ENCODE measurements at places on chromosomes 2 and 18.

DNA sequence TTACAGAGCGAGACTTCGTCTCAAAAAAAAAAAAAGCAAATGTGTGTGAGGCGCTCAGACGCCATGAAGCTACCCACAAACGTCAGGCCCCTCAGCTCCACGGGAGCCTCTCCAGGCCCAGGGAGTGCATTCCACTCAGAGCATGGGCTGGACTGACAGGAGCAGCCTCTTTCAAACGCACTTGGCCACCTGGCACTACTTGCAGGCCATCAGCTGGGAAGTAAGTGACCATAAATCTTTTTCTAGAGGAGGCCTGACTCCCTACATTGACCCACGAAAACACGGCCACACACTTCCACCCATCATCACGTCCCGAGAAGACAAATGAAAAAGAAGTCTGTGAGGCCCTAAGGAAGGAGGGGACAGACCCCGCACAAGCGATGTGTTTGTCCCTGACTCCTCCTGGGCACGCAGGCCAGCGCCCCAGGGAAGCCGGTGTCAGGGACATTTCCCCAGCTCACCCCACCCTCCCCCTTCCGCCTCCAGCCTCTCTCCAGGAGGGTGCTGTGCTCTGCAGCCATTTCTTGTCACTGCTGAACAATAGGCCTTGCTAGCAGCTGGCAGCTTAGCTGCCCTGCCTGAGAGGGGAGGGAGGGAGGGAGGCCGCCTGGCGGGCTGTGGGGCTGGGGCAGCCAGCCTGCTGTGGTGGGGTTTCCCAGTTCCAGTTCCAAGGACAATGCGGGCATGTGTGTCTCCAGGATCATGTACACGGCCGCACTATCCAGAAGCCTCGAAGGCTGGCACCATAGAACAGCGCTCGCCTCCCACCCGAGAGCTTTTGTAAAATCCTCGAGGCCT lies 26.6 kb downstream of the SERTAD2 start:
- peak; percentile 58 for DNase-seq

GRCh38 chr2:128550389-128550788 lies 231.7 kb upstream of the HS6ST1 start:
- DNase-seq, result no peak

- peak; percentile 73 for DNase-seq
Measured at GRCh38 chr2:120783371-120783791, 47.7 kb downstream of the GLI2 start.

GRCh38 chr2:162092658-162093556 lies 18.9 kb upstream of the DPP4 start:
- DNase-seq, result no peak

DNA sequence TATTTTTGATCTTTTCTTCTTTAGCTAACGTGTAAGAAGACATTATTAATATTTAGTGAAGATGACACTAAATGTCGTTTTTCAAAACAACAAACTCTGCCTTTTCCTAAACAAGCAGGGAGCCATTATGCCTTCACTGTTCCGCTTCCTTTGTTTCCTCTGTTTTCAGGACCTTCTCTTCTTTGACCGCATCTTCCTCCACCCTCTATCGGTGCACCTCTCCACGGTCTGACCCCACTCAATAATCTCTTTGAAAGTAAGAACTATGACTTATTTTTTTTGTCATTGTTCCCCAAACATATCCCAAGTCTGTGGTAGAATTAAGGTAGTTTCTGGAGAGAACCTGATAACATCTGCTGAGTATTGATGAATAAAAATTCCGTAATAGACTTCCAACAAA lies 5.8 kb upstream of the SCN1A start:
- DNase-seq, result no peak

DNA sequence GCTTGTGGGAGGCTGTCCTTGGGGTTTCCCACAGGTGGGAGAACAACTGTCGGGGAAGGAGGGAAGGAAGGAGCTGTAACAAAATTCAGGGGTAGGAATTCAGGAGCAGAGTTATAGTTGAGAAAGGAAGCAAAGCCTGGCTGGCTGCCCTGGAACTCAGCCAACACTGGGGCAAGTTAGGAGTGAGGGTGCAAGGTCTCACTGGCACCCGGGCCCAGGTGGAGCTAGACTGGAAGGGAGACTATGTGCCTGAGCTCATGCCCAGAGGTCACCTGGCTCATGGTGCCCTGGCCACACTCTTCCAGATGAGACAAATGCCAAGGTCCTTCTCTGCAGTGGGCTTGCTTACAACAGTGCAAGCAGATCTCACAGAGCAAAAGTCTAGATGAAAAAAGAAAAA lies 75.6 kb upstream of the ARHGAP28 start:
- DNase-seq, result no peak

GRCh38 chr2:127584516-127585033 lies 49.1 kb downstream of the MYO7B start:
- DNase-seq, result no peak

DNA sequence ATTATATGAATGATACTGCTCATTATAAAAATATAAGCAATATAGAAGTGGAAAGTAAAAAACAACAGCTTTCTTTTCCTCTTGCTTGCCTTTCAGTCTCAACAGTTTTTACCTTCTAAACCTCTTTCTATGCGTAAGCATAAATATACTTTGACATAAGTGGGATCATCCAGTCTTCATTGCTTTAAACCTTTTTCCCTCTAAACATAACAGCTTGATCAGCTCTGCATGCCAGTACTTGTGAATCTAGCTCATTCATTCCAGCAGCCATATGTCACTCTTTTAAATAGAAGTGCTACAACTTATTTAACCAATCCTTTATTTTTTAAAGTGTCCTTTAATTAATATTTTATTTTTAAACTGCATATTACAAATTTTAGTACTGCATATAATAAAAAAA lies 88.1 kb downstream of the TTC27 start:
- no peak for DNase-seq

DNA sequence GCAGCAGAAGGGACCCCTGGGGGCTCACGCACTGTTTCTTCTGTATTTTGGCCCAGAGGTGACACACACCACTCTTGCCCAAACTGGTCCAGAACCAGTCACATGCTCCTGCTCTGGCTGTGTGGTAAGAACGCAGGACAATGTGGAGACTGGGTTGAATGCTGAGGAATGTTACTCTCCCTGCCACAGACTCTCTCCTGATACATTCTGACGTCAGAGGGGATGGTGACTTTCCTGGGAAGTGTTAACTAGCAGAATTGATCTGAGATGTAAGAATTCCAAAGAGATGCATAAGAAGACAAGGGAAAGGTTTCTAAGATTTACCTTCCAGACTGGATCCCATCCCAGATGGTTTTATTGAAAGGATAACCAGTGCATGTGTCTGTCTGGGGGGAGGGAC lies 100.8 kb downstream of the ASB1 start:
- DNase-seq, result no peak

GRCh38 chr2:182018218-182018617 lies 32.6 kb downstream of the PPP1R1C start:
- DNase-seq, result no peak

- no peak for DNase-seq
Measured at GRCh38 chr18:2207294-2207693, 364.0 kb downstream of the METTL4 start.

- peak; percentile 16 for DNase-seq
Measured at GRCh38 chr18:70322928-70323327, 34.1 kb downstream of the SOCS6 start.

DNA sequence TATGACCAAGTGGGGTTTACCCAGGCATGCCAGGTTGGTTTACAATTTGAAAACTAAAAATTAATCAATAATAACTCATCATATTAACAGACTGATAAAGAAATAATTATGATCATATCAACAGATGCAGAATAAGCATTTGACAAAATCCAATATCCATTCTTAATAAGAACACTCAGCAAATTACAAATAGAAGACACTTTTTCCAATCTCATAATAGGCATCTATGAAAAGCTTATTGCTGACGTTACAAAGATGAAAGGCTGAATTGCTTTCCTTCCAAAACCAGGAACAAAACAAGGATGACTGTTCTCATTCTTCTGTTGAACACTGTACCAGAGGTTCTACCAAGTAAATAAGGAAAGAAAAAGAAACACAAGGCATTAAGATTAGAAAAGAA lies 55.1 kb upstream of the C2orf15 start:
- no peak for DNase-seq

DNA sequence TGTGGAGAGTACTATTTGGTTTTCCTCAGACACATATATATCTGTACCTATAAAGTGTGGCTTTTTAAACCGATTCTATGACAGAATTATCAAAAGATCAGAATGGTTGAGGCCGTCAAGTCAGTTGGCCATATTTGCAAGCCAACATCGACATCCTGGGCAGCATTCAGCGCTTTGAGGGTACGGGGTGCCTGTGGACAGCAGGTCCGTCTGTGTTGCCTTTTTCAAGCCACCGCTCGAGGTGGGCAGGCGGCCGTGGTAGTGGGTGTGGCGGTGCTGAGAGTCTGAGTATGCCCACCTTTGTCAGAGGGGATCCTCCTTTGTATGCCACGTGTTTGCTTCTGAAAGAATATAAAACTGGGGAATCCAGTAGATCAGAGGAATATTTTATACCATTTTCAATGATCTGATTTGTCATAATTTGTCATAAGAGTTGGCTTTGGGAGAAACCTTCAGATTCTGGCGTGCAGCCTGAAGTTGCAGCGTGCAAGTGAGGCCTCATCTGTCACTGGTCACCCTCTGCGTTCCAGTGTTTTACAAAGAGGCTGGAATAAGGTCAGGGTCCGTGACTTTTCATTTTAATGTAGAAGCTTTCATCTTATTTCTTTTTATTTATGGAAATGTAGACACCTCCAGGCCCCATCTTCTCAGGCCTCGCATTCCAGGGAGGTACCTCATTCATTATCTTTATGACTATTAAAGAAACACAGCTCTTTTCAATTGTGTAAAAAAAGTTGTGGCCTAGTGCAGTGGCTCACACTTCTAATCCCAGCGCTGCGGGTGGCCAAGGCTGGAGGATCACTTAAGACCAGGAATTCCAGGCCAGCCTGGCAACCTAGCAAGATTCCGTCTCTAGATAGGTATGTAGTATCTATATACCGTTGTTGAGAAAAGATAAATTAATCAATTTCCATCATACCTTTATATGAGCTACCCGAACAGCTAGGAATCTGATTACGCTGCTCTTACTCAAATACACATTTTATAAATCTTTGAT lies 37.8 kb upstream of the RBM44 start:
- DNase-seq, result no peak

DNA sequence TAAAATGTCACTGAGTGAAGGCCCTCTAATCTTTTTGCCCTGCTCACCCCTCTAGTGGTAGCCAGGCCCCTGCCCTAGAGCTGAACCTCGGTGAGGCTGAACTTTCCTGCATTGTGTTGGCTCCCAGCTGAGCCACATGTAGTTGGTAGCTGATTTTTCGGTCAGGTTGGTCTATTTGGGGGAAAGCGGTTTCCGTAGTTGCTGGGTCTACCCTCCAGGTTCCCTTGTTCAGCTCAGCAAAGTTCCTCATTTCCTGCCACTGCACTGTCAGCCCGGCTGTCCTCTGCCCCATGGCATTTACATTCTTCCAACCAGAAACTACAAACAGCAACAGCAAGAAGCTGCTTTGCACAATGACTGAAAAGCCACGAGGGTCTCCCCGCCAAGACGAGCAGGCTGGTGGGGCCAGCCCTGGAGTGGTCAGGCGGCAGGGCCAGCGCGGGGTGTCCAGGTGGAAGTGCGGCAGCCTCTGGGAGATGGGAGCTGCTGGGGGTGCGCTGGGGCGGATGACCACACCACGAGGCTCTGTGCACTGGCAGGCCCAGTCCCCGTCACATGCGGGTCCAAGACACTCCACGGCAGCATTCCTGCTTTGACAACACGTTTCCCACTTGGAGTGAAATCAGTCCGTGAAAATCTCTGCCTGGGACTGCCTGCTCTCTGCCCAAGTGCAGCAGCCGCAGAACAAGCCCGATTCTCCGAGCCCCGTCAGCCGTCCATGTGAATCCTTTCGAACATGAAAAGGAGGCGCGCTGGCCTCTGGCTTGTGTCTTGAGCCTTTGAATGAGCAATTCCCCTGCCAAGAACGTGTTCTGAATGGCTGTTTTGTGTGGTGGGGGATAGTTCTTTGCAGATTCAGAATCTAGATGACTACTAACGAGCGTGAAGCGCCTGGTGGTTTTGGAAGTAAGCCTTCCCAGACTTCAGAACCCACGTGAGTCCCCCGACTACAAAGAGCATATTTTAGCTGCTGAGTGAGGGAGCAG lies 159.4 kb downstream of the ASB1 start:
- peak; percentile 66 for DNase-seq

DNA sequence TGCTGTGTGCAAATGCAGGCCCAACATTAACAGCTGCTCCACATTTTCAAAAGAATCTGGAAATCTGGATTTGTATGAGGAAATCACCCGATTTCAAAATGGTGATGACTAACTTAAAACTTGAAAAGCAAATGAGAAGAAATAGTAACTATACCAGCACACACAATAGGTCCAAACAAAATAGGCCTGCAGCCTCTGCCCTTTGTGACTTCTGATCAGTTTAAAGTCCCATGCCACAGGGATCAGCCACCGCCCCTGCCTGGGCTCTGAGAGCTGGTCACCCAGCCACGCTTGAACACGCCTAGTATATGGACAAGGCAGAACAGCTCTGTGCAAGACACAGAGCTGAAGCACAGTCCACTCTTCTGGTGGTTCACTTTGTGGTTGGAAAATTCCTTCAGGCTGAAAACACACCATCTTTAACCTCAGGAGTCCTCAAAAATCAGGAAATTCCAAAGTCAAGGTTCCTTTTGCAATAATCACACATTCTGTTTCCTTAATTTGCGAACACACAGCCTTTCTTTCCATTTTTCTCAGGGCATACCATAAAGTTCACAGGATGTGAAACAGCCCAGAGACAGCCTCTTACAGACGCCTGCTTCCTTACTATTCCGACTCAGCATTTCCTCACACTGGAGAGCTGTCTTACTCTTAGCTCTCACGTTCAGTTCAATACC lies 150.1 kb upstream of the RIOK3 start:
- DNase-seq, result no peak

- DNase-seq, result peak; percentile 84
Measured at GRCh38 chr2:94996305-94997100, 29.0 kb upstream of the MAL start.

- DNase-seq, result no peak
Measured at GRCh38 chr2:113160962-113161361, 12.8 kb upstream of the PSD4 start.

GRCh38 chr2:98564541-98565132 lies 43.7 kb downstream of the COA5 start:
- DNase-seq, result peak; percentile 72

Measured in brain (organoid and tissue), 16 donors.